Activated T-helper 1 cell treated with anti-CD3 and anti-CD28 coated beads, Interleukin-12 subunit alpha, Interleukin-12 subunit beta, Interleukin-2, Interleukin-4 antibody, amounts not matched to agents 30 ng/mL and 10 ng/mL and 1 ng/mL, durations not matched to agents 14 hours and 24 hours and 36 hours (primary cell): ENCODE measurements at places on chromosomes 16 and 17. TPM values are rescaled to one million over a fixed set of nuclear protein-coding genes. Genes with fewer than 3 reads are reported as not detected.

The ACE gene
- 0.36 and 0.59 TPM in 2 replicates for total RNA-seq

DNA sequence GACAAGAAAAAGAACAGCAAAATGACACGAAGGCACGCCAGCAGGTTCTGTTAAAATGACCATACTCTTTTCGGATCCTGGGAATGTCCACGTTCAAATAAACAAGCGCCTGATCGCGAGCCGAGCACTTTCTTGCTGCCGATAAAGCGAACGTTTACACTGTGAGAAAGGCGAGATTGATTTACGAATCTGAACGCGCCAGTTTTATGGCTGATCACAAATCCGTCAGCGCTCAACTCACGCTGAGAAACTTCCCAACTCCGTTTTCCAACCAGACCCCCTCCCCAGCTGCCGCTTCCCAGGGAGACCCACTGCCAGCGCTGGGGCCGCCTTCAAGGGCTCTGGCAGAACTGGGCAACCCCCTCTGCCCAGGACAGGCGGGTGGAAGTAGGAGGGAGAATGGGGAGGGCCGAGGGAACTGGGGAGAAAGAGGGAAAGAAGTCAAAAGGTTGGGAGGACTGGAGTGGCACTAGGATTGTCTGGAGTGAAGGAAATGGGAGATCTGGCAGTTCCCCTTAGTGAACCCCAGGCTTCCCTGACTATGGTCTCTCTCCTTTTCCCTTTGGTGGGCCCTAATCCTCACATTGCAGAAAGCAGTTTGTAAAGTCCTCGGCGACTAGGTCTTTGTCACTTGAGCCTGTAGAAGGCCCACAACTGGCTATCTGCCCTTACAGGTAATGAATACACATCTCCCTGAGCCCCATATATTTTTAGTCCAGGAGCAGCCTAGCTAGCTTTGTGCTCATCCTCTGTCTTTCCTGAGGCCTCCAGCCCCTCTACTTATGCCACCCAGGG lies 6.9 kb downstream of the HOXB4 start:
- H3K4me1 ChIP-seq: peaks cover 22% of the 10 kb centered on the region
- H3K4me3 ChIP-seq: no peak overlapping the region
- H3K36me3 ChIP-seq: peaks cover 26% of the 10 kb centered on the region
- H3K27me3 ChIP-seq: peaks cover 15% of the 10 kb centered on the region
- no peak for DNase-seq
- no peak overlapping the region for H3K27ac ChIP-seq

DNA sequence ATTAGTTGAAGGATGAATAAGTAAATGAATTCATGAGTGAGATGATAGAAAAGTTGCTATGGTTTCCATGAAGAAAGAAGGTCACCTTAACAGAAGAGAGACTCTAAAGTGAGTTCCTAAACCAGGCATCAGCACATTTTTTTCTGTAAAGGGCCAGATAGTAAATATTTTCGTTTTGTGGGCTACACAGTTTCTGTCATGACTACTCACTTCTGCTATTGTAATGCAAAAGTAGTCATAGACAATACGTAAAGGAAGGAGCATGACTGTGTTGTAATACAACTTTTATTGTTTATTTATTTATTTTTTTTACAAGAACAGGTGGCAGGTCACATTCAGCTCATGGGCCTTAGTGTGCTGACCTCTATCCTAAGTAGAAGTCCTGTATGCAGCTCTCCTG lies 426.1 kb upstream of the DYNLRB2 start:
- H3K27me3 ChIP-seq: peaks cover 6% of the 10 kb centered on the region
- no peak overlapping the region for H3K27ac ChIP-seq
- no peaks in the 10 kb centered on the region for H3K36me3 ChIP-seq
- no peak for DNase-seq
- no peak overlapping the region for H3K4me3 ChIP-seq

- H3K36me3 ChIP-seq: no peaks in the 10 kb centered on the region
- no peak overlapping the region for H3K4me3 ChIP-seq
- no peaks in the 10 kb centered on the region for H3K4me1 ChIP-seq
- H3K27ac ChIP-seq: no peak overlapping the region
- DNase-seq: no peak
Observed at GRCh38 chr16:24318680-24319079, 62.5 kb downstream of the CACNG3 start.

- peaks cover 76% of the 10 kb centered on the region for H3K27me3 ChIP-seq
- no peaks in the 10 kb centered on the region for H3K36me3 ChIP-seq
- no peak overlapping the region for H3K27ac ChIP-seq
- peaks cover 39% of the 10 kb centered on the region for H3K4me1 ChIP-seq
- no peak for DNase-seq
Observed at GRCh38 chr17:36930583-36930900, 6.7 kb upstream of the LHX1 start.

DNA sequence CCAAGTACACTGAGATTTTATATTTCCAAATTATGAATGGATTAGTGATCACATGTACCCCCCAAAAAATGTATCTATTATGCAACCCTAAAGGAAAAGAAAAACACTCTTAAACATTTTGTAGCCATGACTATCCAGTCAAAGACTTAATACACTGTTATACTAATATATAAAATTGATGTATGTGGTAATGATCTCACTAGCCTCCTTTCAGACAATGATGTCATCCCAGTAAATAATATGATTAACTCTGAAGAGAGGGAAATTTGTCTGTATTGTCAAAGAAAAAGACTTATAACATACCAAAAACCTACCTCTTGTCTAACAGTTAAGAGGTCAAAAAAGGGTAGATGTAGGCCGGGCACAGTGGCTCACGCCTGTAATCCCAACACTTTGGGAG lies 80.7 kb downstream of the USP32 start:
- H3K4me1 ChIP-seq: peaks cover 7% of the 10 kb centered on the region
- H3K36me3 ChIP-seq: peaks cover 5% of the 10 kb centered on the region
- H3K4me3 ChIP-seq: no peak overlapping the region
- no peak for DNase-seq
- no peak overlapping the region for H3K27ac ChIP-seq

DNA sequence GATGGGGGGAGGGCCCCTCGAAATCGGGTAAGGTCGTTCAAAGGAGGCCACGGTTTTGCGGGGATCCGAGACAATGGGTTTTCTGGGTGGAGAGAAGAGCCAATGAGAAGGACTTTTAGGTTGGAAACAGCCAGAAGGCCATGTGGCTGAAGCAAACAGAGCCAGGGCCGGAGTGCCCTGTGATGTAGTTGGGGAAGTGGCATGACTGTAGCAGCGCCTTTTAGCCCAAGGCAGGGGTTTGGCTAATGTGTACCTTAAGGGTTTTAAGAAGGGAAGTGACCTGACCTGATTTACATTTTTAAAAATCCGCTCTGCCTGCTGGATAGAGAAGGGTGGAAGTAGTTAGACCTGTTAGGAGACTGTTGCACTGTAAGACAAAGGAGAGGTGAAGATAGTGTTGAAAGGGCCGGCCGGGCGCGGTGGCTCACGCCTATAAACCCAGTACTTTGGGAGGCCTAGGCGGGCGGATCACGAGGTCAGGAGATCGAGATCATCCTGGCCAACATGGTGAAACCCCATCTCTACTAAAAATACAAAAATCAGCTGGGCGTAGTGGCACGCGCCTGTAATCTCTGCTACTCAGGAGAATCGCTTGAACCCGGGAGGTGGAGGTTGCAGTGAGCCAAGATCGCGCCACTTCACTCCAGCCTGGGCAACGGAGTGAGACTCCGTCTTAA lies 1.0 kb downstream of the LYRM1 start:
- H3K27ac ChIP-seq: peak overlapping the region; percentile 100
- no peaks in the 10 kb centered on the region for H3K27me3 ChIP-seq
- DNase-seq: peak; percentile 8
- peaks cover 83% of the 10 kb centered on the region for H3K4me1 ChIP-seq
- peaks cover 45% of the 10 kb centered on the region for H3K36me3 ChIP-seq
- peak overlapping the region; percentile 90 for H3K4me3 ChIP-seq

DNA sequence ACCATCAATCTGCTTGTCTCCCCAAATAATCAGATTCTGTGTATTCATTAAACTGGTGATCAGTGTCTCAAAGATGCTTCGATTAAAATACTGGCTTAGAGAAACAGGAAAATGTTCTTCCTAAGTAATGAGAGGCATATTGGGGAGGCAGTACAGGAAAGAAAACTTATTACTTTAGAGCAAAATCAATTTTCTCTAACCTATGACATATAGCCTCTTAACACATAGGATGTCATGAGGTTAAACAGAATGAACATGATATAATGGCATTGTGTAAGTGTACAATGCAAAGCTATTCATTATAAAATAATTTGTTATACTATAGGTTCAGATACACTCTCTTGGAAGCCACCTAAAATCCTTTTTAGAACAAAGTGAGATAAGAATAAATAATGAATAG lies 819.3 kb downstream of the KCNJ2 start:
- H3K27me3 ChIP-seq: no peaks in the 10 kb centered on the region
- H3K4me3 ChIP-seq: no peak overlapping the region
- no peak overlapping the region for H3K27ac ChIP-seq
- H3K36me3 ChIP-seq: no peaks in the 10 kb centered on the region
- no peak for DNase-seq

DNA sequence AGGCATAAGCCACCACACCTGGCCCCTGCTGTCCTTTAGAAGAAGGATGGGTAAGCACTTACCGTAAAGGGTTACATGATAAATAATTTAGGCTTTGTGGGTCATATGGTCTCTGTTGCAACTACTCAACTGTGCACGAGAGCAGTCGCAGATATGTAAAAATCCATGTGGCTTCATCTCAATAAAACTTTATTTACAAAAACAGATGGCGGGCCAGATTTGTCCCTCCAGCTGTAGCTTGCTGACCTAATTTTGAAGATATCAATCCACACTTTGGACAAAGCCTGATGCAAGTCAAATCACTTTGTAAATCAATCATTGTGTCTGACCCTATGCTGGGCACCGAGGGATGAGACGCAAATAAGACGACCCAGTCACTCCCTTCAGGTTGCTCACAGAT lies 12.1 kb downstream of the TEKT5 start:
- H3K27me3 ChIP-seq: peaks cover 3% of the 10 kb centered on the region
- no peak overlapping the region for H3K4me3 ChIP-seq
- H3K36me3 ChIP-seq: no peaks in the 10 kb centered on the region
- no peak for DNase-seq
- H3K4me1 ChIP-seq: no peaks in the 10 kb centered on the region

GRCh38 chr17:40857535-40857934 lies 9.5 kb downstream of the KRT12 start:
- H3K27ac ChIP-seq: no peak overlapping the region
- DNase-seq: no peak
- no peaks in the 10 kb centered on the region for H3K4me1 ChIP-seq

DNA sequence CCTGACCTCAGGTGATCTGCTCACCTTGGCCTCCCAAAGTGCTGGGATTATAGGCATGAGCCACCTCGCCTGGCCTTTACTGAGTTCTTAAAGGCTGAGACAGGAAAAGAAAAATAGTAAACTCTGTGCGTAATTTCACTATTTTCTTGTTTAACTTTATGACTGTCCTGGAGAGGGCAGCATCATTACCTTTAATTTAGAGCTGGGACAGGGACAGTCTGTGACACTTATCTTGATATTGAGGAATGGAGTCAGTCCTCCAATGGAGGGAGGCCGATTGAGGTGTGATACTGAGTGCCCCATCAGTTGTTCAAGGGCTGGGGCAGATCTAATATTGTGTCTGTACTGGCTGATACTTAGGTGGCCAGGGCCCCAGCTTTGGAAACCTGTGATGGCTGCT lies 21.5 kb upstream of the SPN start:
- H3K36me3 ChIP-seq: peaks cover 1% of the 10 kb centered on the region
- peak overlapping the region; percentile 26 for H3K27ac ChIP-seq
- no peaks in the 10 kb centered on the region for H3K27me3 ChIP-seq
- no peak for DNase-seq
- peaks cover 42% of the 10 kb centered on the region for H3K4me1 ChIP-seq
